ENCODE measurements at places on chromosomes 6 and 20. TPM values are rescaled to one million over a fixed set of nuclear protein-coding genes. Genes with fewer than 3 reads are reported as not detected.

The XKR7 gene
- 0.13 TPM for total RNA-seq

DNA sequence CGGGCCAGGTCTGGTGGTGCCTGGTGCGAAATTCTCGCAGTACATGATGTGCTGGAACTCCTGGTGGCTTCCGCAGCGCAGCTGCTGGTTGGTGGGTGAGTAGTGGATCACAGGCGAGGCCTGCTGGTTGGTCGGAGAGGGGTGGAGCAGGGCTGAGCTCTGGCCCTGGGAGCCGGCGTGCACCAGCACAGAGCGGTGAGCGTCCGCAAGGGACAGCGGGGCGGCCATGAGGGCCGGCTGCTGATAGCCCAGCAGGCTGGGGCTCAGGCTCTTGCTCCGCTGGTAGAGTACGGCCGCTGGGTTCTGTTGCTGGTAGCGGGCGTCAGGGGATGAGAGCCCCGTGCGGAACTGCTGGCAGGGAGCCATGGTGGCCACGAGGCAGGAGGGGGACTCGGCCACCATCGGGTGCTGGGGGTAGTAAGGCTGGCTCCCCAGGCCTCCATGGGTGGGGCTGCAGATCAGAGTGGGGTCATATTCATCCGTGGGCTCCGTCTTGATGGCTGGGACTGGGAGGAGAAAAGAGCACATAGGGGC lies 110.2 kb downstream of the NFATC2 start:
- DNase-seq, result no peak

DNA sequence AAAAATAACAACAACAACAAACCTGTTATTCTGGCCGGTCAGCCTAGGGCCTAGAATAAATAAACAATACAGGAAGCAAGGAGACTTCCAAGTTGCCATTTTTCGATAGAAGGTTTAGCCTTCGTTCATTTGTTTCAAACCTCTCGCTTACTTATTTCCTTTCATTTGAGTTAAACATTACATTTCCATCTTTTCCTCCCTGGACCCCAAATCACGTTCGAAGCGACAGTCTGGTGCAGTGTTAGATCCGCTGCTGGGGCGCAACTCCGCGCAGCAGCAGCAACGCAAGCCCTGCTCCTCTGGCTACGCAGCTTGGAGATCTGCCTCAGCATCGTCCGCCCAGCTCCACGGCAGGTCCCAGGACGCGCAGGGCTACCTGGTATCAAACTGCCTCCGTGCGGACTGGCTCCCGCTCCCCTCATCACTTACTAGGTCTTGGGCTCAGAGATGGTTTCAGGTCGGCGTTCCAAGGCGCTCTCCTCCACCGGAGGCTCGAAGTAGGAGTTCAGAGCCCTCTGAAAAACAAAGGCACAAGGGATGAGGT lies 530 bp downstream of the TDP2 start:
- DNase-seq, result peak; percentile 90

The ISM1 gene
- 19.5 TPM for total RNA-seq

DNA sequence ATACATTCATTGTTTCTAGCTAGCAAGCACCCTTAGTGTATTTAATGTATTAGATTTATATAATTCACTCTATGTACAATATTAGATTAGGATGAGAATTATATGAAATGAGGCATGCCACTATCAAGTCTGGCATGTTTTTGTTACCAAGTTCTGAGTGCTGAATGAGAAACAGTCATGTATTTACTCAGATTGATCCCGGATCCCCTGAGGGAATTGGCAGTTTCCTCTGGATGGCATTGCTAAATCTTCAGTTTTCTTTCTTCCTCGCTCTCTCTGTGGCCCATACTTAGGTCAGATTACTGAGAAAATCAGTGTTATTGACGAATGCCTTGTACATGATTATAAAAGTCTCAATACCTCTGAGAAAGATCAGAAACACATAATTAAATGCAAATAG lies 66.6 kb downstream of the CDKAL1 start:
- DNase-seq, result no peak

The FAM184A gene
- total RNA-seq, result 1.3 TPM
